ENCODE measurements at places on chromosomes 7 and 10.

GRCh38 chr10:85651497-85651882, 715.1 kb downstream of the GRID1 start:
- peak; percentile 6 for DNase-seq

DNA sequence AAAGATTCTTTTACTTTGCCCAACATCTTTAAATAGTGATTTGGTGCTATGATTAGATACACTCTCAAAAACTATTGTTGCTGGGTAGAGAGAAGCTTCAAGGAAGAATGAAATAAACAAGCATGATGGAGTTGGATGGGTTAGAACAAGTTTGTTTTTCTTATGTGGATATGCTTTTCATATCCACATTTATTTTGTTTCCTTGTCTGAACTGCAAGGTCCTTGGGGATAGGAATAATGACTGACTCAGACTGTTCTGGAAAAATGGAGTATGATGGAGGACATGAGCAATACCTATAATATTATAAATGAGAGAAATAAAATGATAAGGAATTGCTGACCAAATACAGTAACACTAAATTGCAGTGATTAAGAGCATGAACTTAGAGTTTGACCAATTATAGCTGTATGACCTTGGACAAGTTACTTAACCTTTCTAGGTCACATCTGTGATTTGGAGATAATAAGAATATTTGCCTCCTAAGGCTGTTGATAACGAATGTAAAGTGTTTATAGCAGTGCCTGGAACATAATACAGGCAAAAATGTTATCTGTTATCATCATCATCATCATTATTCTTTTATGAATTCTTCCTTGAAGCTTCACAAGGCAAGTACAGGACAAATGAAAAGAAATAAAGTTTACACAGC, 847.5 kb downstream of the LRMDA start:
- DNase-seq = no peak

DNA sequence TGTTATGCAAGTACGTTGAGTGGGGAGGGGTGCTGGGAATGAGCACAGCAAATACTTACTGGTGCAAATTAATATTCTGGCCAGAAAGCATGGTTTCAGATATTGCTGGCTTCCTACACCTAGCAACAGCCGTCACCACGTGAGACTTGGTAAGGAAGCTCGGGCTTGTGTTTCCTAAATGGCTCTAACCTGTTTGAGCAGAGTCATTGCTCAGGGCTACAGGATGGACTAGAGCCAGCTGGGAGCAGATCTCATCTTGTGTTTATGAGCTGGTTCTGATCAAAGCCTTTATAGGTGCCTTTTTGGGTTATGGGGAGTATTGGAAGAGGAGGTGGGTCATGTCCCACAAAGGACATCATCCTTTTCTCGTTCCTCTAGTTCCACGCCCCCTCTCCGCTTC, 200.3 kb downstream of the BUB3 start:
- no peak for DNase-seq

GRCh38 chr10:63710703-63711102, 189.5 kb downstream of the REEP3 start:
- DNase-seq = no peak

DNA sequence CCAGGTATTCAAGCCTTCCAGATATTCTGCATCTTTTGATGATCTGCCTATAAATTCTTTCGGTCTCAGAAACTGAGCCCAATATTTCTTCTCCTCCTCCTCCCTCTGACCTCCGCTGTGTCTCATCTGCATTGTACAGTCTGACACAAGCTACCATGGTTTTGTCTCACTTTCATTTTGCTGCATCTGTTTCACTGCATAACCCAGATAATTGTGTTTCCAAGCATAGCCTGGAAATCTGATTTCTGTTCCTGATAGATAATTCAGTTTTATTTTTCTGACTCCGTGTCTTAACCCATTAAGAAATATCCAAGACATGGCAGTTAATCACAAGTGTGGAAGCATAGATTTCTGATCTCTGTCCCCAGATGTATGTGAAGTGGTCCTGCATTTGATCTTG, 374.2 kb upstream of the SEMA3A start:
- no peak for DNase-seq
